ENCODE measurements at places on chromosomes 13 and 19.

GRCh38 chr19:44525721-44526430, 3.6 kb downstream of the CEACAM20 start:
- DNase-seq = no peak

DNA sequence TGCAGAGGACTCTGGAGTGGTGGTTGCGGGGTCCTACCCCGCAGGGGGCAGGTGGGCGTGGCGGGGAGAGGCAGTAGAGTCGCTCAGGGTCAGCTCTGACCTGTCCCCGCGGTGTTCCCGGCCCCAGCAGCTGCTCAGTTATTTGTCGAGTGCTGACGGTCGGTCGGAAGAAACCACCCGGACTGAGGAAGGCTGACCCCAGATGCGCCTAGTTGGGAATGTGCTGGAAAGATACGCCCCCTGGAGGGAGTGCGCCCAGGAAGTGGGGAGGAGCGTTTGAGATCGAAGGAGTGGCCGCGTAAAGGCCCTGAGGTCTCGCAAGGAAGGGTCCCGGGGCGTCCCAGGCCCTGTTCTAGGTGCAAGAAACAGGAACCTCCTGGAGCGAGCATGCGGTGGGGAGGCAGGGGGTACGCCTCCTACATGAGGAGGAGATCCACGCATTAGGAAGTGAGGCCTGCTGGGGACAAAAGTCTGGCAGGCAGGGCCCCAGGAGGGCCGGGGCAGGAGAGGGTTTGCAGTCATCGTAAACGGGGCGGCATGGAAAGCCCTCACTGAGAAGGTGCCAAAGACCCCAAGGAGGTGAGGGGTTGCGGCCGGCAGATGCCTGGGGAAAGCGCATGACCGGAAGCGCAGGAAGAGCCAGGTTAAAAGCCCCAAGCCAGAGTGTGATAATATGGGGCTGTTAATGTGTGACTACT, 9.2 kb downstream of the CCDC8 start:
- no peak for DNase-seq

- no peak for DNase-seq
Observed at GRCh38 chr13:22506096-22506691, 674.6 kb upstream of the SGCG start.

- DNase-seq = no peak
Observed at GRCh38 chr19:34189199-34189916, 17.1 kb downstream of the LSM14A start.

Measured in GDM1 (cell line).